ENCODE measurements at places on chromosomes 5 and 9. TPM values are rescaled to one million over a fixed set of nuclear protein-coding genes. Genes with fewer than 3 reads are reported as not detected.

SET gene
- 600 TPM for total RNA-seq

RPP25L gene
- 21.4 TPM for total RNA-seq

PRRC1 gene
- 40.8 TPM for total RNA-seq

IL33 gene
- 11.8 TPM for total RNA-seq

PCDHB15 gene
- 0.65 TPM for total RNA-seq

- DNase-seq: no peak
Measured at GRCh38 chr9:110337727-110338126, at the start of gene TXNDC8. Gene TXNDC8 (minus strand): TSS chr9:110337863.

- DNase-seq: peak; percentile 93
Measured at GRCh38 chr5:14153932-14154731, 11.0 kb downstream of the TRIO start.

- no peak for DNase-seq
Measured at GRCh38 chr9:128205296-128205944, 2.2 kb downstream of the DNM1 start.

- DNase-seq: no peak
Measured at GRCh38 chr9:4600368-4600767, 61.7 kb upstream of the PLPP6 start.

DNA sequence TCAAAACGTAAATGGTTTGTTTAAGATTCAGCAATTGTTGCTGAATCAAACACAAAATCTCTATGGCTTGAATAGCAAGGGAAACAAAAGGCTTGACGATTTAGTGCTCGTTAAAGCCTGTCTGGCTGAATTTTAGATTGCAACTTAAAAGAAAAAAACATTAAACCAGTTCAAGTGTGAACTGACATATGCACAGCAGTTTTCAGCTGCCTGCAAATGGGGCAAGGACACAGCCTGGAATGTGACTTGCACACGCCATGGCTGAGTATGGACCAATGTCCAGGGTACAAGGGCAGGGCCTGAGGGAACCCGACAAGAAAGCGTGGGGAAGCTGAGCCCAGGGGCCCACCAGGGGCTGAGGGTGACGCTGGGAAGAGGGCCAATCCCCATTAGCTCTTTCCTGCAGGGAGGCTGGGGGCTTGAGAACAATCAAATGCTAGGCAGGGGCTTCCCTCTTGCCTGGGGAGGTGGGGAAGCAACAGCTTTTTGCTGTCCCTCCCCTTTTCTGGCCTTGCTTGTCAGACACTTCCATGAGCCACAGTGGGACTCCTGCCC, 89.6 kb upstream of the LRRTM2 start:
- DNase-seq: no peak

DNA sequence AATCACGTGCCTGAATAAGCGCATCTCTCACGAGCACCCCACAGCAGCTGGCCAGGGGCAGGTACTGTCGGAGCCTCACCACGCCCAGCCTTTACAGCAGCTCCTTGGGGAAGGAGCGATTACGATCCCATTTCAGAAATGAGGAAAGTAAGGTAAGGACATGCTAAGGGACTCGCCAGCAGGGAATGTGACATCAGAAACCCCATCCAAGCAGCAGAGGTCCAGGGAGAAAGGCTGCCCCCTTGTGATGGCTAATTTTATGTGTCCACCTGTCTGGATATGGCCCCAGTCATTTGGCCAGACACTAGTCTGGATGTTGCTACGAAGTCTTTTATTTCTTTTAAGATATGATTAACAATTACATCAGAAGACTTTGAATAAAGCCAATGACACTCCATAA, 77.3 kb downstream of the UBE2QL1 start:
- DNase-seq: peak; percentile 61

DNA sequence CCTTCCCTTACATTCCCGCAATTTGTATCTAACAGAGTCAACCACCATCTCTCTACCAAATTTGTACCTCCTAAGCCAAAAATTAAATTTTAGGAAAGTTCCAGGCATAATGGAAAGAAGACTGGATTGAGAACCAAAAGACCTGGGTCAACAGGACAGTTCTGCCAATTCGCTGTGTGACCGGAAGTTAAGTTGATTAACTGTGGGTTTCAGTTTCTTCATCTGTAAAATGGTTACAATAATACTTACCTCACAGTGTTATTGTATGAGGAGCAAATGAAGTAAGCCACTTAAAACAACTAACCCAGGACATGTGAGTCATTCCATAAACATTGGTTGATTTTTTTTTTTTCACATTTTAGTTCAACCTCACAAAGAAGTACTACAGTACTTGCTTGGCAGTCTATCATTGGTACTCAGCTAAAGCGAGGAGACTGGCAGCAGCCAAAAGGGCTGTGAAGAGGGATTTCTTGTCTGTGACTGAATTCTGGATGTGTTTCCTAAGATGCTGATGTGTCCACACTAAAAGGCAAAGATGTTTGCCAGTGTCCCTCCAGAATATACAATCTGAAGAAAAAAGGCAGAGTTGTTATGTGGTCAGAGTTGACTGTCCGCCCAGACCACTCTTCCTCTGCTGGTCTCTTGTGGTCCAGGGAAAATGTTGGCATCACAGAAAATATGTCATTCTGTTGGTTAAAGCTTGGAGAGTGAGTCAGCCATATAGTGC, 198.6 kb downstream of the TLE1 start:
- peak; percentile 45 for DNase-seq

GRCh38 chr5:173155912-173156311, 11.6 kb downstream of the BNIP1 start:
- DNase-seq: no peak

DNA sequence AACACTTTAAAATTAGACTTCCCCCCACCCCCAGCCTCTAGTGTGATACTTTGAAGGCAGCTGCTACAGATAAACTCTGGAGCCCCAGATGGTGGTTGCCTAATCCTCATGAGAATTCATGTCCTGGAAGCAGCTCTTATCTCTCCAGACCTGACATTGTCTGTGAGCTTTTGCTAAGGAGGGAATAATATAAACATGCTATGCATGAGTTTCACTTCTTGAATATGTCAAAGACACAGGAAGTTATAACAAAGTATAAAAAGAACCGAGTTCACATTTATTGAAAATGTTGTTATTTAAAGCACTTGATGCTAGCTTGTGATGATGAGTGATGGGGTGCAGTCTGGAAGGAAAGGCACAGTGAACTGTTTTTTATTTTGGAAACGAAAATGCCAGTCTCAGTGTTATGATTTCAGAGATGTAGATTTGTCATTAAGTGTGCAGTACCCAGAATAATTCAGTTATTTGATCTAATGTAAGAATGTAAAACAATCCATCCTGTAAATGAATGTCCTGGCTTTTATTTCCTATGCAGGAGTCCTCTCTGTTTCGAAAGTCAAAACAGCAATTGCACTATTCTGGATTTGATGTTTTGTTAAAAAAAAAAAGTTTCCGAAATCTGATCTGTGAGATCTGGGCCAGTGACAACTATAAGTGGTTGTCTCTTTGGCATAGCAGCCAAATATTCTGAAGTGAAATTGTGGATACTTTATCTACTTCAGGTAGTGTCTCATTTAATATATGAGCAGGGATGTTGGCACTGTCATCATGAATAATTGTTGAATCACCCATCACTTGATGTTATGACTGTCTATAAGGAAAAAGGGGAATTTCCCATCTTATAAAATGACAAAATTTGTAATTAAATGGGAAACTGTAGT, 77.0 kb downstream of the ZCCHC7 start:
- DNase-seq: peak; percentile 65

GRCh38 chr9:88814577-88814976, 176.7 kb upstream of the S1PR3 start:
- no peak for DNase-seq

DNA sequence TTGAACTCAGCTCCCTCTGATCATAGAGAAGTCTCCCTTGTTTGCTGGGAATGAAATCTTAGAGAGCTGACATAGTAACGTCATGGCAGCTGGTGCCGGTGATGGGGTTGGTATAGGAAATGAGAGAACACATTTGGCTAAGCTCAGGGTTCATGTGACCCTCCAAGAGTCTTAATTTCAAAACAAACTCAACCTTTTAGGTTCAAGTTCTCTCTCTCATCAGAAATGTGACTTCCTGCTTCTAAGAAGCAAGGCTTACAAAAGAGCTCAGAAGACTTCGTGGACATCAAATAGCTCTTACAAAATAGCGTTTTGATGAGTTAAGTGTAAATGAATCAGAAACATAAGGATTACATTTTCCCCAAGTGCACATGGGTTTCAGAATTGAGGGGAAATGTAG, 97.3 kb downstream of the PAPPA start:
- DNase-seq: no peak

DNA sequence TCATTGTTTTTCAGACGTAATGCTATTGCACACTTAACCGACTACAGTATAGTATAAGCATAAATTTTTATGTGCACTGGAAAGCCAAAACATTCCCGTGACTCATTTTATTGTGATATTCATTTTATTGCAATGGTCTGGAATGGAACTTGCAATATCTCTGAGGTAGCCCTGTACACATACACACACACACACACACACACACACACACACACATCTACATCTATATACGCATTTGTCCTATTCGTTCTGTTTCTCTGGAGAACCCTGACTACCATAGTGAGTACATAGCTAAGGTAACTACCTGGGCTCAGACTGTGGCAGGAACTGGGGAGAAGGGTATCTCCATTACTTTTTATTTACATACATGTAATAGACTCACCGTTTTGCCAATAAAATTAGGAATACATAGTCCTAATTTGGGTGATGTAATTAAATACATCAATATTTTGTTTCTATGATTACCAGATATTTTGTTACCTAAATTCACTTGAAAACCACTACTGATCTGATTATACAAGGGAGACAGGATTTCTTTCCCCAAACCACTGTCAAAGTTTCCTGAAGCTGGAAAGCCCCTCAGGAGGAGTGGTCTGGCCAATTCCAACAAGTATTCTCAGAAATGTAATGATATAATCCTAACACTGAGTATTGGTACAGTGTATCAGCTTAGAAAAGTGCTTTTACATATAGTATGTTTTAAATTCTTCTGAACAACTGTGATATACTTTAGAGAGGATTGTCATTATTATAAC, 74.0 kb upstream of the PLPP1 start:
- no peak for DNase-seq

GRCh38 chr9:96008502-96009222, 133.2 kb downstream of the ERCC6L2 start:
- no peak for DNase-seq

GRCh38 chr9:93114169-93114983, 18.4 kb downstream of the CARD19 start:
- DNase-seq: no peak

DNA sequence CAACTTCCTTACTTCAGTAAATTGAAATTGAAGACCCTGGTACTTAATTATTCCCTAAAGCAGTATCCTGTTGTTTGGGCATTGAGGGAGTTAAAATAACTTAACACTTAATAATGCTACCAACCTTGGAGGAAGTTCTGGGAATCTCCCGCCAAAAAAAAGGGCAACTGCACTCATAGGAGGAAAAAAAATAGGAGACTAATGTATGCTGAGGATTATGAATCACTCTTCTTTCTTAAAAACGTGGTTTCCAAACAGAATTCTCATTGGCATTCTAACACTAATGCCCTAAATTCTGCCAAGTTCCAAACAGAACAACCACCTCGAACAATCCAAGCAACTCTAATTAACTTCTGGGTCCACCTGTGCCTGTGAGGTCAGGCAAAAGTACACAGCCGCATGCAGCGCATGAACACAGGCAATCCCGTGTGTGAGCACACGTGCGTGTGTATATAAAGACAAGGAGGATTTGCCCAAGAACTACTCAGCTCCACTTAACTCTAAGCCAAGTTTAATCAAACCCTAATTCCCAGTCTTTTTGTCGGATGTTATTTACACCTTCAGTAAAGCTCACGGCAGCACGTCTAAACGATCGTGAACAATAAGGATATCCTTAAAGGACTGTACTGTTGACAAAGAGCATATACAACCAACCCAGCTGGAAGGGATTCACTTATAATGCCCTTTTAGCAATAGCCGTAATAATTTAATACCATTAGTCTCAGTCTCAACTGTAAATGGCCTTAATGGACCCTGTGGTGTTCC, 78.4 kb downstream of the EBF1 start:
- no peak for DNase-seq

GRCh38 chr5:22577006-22577405, 276.1 kb downstream of the CDH12 start:
- no peak for DNase-seq

DNA sequence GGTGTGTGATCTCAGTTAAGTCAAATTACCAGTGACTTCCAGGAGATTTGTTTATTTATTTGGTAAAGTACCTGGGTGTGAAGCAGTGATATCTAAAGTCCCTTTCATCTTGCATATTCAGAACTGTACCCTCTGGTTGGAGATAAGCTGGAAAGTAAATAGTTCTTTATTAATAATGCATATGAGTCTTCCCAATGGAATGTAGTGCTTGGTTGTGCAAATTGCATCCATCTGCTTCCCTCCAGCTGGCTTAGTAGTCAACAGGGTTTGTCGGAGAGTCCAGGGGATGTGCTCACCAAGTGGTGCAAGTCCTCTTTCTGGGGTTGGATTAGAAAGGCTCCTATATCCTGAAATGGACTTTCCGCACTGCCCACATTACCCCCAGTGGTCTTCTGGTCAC, 42.0 kb downstream of the TRPM3 start:
- DNase-seq: no peak

GRCh38 chr5:159456722-159457465, 126.6 kb upstream of the IL12B start:
- DNase-seq: no peak

GRCh38 chr9:126347093-126347492, 20.5 kb downstream of the MVB12B start:
- no peak for DNase-seq

DNA sequence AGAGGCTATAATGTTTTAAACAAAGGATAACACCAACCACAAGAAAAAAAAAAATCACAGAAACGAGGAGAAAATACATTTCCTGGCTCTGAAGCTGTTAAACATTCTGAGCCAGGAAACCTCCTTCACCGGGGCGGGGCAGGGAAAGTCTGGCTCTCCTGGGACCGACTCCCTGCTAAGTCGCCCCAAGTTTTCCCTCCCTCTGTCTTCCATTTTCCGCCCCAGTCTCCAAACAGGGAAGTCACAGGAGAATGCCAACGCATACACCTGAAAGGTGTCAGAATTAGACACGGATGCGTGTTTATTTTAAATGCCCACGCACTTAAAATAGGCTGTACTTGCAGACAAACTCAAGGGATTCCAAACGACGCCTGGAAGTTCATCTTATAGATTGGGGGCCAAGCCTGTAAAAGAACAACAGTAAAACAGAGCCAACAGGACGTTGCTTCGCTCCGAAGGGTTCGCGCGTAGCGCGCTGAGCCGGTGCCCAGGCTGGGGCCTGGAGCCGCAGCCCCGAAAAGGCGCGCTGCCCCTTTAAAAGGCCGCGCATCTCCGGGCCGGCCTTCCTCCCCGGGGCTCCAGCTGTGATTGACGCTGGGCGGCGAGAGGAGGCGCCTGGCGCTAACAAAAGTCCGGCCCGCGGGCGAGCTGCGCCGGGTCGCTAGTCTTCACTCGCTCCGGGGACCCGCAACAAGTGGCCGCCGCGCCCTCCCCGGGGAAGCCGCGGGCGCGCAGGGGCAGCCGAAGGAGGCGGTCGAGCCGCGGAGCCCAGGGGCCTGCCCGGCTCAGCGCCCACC, at the start of gene FBXL7:
Gene FBXL7 (plus strand): TSS at position 653 of the 797 bp plus-strand sequence.
- DNase-seq: peak; percentile 88
